CD4-positive, alpha-beta T cell treated with Interferon gamma for 1 hour (primary cell): ENCODE measurements at places on chromosomes 3 and 15.

DNA sequence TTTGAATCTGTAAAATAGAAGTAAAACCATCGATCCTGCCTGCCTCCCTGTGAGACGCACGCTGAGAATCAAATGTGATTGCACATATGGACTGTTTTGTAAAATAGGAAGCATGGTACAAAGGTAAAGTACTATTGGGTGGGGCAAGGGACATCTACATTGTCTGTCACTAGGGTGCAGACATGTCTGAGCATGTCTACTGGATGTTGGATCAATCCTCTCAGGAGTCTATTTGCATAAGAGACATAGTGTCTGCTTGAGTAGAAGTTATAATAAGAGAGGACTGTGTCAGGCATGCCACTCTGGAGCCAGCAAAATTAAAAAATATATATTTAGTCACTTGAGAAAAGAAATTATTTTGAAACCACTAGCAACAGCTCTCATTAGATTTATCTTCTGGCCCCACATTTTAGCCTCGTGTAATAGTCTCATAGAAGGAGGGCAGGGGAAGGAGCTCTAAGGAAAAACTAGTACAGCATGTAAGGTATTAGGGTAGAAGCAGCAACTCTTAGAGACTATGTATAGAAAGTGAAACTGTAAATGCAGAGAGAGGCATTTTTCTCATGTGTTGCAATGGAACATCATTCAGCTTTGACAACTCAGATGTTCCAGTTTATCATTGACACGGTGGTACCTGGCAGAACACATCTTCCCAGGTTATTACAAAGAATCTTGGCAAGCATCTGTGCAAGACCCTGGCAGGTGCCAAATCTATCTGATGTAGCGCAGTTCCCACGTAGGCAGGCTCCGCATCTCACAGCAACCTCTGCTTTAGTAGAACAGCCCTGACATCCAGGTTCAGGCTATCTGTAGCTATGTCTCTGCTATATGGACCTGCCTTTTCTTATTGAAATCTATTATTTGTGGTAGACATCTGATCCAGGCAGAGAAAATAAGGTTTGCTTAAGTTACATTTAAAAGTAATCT lies 85.2 kb upstream of the CHL1 start:
- DNase-seq, result no peak

DNA sequence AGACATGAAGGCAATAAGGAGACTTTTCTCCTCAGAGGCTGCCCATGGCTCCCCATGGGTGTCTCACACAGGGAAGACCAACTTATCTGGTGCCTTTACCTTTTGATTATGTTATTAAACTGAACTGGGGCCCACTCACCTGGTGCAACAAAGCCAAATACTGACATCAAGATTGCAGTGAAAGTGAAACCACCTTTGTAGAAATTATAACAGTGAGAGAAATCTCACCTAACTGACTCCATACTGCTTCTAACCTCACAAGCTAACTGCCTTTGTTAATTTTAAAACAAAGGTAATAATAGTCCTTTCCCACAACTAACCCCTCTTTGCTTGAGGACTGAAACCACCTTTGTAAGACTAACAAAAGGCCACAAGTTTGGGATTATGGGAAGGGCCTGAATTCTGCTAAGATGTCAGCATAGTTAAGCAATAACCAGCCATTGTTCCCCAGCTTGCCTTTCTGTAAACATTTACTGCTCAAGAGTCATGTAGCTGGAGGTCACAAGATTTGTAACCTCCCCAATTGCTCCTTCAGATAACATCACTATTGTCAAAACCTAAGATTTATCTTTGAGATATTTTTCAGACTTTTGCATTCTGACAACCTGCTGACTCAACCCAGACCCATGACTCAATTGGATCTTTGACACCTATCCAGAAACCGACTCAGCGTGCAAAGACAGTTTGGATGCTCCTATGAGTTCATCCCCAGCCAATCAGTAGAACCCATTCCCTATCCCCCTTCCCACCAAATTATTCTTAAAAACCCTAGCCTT lies 420.3 kb upstream of the CFAP20DC start:
- no peak for DNase-seq

DNA sequence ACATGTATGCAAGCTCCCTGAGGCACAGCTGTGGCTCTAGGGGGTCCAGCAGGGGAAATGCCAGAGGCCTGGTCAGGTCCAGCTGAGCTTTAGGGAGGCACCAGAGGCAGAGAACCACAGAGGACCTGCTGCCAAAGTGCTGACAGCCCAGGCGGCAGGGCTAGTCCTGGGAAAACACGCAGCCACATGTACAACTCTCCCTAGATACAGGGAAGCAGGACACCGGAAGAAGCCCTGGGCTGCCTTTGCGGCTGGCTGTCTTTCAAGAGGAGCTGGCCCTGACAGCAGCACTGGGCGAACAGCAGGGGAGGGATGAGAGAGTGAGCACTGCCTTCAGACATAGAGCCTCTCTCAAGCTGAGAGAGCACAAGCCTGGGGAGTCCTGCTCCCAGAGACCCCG lies 40.7 kb downstream of the RFT1 start:
- DNase-seq, result no peak

DNA sequence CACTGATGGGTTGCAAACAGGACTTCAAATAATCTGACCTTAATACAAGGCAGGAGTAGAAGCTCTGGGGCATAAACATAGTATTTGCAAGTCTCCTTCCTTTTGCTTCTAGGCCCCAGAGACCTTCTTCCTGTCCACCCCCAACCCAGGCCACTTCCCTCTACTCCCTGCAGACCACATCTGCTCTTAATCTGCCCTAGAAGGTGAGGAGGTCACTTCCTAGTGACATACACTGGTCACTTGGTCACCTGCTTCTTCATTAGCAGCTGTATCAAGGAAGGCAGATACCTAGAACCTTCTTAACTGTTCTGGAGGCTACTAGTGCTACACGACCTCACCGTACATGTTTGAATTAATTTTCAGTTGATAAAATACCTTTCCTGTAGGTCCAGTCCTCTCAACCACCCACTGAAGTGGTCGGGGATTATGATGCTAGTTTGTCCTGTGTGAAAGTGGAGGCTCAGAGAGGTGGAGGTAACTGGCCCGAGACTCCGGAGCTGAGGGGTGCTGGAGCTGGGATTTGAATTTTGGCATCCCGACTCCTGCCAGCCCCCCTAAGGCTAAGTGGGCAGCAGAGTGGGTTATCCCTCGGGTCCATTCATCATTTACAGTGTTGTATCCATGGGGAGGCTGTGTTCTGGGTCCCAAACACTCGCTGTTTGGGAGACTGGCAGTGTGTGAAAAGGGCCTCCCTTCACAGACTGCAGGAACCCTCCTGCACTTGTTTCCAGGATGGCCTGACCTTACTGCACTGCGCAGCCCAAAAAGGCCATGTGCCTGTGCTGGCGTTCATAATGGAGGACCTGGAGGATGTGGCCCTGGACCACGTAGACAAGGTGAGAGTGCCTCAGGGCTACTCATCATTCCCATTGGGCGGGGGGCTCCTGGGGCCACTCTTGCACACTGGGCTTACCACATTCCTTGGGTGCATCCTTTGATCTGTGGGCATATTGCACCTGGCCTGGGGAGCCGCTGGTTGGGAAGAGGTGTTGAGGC lies 13.9 kb downstream of the ANKDD1A start:
- DNase-seq, result no peak

GRCh38 chr3:170563712-170564423 lies 22.0 kb downstream of the SLC7A14 start:
- no peak for DNase-seq

DNA sequence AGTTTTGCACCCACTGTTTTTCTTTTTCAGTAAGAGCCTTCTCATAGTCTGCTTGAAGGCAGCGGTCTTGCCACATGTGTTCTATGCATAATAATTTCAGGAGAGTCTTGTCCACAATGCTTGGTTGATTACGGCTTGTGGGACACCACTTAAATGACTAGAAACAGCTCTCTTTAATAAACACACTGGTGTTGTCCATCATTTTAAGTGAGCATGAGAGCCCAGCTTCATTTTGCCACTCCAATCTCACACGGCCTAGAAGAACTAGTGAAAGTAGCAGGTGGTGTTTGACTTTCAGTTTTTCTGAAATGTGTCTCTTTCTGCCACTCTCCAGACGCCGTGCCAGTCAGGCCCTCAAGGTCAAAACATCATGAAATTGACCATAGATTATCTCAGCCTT lies 292.1 kb downstream of the LPP start:
- no peak for DNase-seq

GRCh38 chr3:155129396-155129795 lies 49.3 kb downstream of the MME start:
- DNase-seq, result no peak

- DNase-seq, result no peak
Observed at GRCh38 chr15:35673093-35673684, 127.2 kb upstream of the DPH6 start.

DNA sequence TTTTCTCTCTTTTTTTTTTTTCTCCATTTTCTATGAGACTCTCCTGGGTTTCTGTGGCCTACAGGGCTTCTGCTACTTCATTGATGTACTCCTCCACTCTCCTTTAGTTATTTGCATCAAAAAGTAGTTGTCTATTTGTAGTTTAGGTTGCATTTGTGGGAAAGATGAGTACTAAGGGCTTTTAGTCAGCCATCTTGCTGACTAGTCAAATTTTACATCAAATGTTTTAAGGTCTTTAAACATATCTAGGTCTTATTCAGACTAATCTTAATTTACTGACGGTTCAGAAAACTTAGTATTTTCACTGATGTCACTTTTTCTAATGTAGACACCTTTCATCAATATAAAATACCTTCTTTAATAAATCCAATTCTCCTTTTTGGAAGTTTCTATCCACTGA lies 871.0 kb downstream of the PLOD2 start:
- no peak for DNase-seq

DNA sequence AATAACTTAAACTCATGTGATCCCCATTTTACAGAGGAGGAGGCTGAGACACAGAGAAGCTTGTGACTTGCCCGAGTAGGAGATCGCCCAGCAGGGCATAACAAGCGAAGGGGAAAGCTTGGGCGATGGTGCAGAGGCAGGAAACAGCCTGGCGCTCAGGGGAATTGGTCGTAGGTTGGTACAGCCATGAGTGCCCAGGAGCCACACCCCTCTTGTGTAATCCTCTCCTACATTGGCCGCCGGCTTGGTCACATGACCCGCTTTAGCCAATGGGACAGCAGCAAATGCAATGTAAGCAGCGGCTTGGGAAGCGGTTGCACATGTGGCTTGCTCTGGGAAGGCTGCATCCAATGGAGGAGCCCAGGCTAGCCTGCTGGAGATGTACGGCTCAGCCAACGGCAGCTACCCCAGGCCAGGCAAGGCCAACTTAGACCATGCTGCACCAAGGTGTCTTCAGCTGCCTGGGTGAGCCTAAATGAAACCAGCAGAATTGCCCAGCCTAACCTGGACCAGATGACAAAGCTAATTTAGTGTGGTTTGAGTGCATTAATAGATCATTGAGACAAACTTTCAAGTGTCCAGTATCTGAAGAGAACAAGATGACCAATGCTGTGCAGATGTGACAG lies 50.3 kb upstream of the SLC6A6 start:
- peak; percentile 7 for DNase-seq

GRCh38 chr3:189851682-189852081 lies 220.5 kb downstream of the TP63 start:
- no peak for DNase-seq

DNA sequence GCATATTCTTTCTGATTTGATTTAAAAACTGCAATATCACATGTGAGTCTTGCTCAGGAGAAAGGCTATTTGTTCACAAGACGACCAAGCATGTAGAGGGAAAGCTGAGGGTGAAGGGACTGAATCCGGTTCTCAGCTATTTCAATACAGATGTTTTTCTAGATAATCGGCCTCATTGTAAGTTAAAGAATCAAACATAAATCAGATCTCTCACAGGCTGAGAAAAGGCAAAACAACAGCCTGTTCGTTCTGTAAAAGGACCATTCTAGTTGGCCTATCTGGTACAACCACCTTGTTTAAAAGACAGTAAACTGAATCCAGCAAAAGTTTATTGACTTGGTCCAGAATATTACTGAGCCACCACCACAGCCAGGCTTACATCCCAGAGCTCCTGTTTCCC lies 1045.7 kb upstream of the CFAP20DC start:
- DNase-seq, result no peak

DNA sequence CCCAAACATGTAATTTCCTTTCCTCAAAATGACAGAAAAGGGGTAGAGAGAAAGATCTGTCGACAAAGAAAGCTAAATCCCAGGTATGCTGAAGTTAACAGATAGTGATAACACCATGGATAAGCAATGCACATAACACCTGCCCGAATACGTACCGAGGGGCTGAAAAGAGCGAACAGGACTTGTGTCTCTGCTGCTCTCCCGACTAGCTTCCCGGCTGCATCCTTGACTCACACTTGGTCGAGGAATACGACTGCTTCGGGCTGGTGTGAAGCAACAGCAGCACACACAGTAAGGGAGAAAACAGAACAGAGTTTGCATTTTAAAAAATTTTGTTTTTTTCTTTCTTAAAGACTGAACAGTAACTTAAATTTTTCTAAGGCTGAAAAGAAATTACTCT lies 136.4 kb downstream of the CLASP2 start:
- no peak for DNase-seq

DNA sequence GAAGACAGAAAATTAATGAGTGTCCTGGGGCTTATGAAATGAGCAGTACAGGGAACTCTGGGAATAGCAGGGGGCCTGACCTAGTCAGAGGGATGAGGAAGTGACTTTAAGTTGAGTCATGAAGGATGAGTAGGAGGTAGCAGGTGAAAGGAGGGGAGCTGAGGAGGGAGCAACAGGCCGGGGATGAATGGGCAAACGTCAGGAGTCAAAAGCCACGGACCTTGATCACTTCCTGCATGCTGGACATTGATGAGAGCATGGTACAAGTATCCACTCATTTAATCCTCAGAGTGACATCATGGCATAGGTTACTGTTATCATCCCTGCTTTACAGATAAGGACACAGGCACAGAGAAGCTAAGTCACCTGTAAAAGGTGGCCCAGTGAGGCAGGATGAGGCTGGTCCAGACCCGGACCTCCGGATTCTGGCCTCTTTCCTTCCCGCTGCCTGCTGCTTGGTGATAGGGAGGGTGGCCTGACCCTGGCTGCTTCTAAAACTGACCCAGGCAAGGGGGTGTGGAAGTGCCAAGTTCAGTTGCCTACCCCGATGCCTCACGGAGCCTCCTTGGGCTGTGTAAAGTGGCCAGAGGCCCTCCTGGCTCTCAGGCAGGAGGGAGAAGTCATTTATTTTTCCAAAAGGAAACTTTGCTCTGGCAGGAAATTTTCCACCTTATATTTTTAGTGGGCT lies 7.6 kb downstream of the CORO2B start:
- DNase-seq, result no peak

GRCh38 chr3:157122832-157123427 lies 37.0 kb downstream of the CCNL1 start:
- no peak for DNase-seq

DNA sequence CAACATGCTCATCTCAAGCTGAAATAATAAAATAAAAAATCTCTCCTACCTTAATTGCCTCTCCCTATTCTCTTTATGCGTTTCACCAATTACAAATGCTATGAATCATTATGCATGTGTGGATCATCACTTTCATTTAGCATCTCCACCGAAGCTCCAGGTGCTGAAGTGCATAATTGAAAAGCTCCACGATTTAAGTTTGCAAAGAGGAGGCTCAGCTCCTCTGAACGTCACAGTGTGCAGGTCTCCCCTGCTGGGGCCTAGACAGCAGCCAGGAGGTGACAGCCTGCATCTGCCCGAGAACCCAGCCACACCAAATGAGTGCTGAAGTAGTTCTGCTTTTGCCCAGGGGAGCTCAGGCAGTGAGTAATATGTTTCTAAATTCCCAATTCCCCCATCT lies 60.5 kb upstream of the GLCE start:
- DNase-seq, result no peak
